Cortex of kidney (tissue), 1 donor: ENCODE measurements at places on chromosomes 7 and 10.

DNA sequence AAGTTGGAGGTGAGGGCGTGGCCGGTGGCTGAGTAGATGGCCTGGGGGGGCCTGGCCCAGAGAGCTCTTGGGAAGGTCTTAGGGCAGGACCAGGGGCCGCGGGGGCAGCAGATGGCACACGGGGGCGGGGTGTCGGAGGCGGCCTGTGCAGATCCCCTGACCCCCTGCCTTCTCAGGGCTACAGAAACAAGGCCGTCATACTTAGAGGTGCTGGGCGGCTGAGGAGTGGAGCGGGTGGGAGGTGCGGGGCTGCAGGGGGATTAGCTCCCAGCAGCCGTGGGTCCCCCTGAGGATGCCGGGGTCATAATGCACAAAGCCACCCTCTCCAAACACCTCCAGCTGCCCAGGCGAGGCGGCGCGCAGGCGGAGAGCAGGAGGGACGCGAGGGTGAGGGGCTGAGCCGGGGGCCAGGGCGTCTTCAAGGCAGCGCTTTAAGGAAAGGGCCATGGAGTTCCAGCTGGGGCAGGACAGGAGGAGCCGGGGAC, 40.4 kb upstream of the ZNF32 start:
- no peak for DNase-seq

GRCh38 chr7:64905547-64905946, 2.5 kb downstream of the ZNF273 start:
- no peak for DNase-seq

GRCh38 chr10:71789871-71790270, 16.6 kb upstream of the VSIR start:
- no peak for DNase-seq

GRCh38 chr7:41811941-41812340, 109.1 kb upstream of the INHBA start:
- DNase-seq = no peak

DNA sequence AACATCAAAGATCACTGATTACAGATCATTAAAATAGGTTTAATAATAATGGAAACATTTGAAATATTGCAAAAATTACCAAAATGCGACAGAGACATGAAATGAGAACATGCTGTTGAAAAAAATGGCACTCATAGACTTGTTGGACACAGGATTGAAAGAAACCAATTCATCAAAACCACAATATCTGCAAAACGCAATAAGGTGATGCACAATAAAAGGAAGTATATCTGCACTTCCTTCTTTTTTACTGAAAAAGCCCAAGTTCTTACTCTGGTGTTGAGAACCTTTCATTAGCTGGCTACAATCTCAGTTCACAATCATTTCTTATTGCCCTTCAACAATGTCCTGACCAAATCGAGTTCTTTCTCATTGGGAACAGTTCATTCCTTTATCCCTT, 28.7 kb downstream of the TMEM106B start:
- DNase-seq = no peak

DNA sequence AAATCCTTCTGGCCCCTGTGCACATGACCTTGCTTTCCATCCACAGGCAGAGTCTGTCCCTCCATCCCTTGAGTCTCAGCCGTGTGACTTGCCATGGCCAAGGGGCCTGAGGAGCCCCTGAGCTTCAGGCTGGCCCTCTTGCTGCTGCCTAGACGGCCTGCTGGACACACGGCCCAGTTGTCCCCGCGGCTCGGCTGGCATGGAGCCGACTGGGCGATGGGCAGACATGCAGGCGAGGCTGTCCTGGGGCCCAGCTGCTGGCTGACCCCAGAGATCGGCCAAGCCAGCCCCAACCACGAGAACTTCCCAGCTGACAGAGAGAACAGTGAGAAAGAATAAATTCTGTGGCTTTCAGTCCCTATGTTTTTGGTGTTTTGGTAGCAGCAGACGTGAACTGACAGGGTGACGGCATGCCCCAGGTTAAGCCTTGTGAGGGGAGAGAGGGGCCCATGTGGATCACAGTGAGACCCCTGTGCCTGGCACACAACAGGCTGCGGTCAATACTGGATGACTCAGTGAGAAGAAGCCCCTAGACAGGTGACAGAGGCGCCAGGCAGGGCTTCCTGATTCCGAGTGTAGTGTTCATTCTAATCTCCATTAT, 11.7 kb downstream of the PRKAG2 start:
- DNase-seq = no peak

GRCh38 chr7:96734343-96734742, 24.7 kb upstream of the SEM1 start:
- no peak for DNase-seq

DNA sequence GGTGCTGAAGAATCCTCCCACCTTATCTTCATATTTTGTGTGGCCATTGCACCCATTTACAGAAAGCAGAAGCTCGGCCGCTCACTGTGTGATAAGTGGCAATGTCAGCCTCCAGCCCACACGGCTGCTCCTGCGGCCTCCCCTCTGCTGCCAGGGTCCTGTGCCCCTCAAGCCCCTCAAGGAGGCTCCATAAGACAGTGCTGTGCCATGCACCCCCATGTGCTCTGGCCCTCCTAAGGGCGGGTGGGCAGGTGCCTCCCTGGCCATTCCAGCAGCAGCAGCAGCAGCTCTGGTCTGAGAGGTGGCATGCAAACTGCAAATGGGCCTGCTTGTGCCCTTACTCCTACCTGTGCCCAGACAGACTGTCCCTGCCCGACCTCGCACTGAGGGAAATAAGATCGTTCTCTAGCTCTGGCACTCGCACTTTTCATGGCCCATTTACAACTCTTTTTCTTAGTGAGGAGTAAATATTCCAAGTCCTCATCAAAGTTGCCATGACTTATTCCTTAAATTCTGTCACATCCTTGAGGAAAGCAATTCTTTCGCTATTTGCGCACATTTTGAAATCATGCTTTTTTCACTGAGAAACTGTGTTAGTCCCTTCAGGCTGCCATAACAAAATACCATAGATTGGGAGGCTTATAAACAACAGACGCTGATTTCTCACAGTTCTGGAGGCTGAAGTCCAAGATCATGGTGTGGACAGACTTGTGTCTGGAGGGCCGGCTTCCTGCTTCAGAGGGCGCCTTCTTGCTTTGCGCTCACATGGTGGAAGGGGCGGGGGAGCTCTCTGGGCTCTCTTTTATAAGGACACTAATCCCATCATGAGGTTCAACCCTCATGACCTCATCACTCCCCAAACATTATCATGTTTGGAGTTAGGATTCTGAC, 187.8 kb downstream of the COBL start:
- no peak for DNase-seq

DNA sequence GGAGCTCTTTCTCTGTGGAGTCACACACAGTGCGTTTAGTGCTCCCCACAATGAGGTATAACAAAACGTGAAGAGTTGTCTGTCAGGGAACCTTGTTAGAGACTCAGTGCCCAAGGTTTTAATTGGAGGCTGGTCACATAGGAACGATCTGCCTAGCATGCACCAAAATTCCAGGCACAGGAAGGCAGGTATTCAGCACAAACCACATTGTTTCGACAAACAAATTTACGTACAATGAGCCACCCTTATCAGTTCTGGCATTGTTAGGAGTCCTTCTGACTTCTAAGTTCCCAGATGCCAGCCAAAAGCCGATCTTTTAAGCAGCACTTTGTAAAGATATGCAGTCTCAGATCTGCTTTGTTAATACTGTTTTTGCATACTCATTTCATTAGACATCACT, 414.2 kb upstream of the MTPN start:
- DNase-seq = no peak

DNA sequence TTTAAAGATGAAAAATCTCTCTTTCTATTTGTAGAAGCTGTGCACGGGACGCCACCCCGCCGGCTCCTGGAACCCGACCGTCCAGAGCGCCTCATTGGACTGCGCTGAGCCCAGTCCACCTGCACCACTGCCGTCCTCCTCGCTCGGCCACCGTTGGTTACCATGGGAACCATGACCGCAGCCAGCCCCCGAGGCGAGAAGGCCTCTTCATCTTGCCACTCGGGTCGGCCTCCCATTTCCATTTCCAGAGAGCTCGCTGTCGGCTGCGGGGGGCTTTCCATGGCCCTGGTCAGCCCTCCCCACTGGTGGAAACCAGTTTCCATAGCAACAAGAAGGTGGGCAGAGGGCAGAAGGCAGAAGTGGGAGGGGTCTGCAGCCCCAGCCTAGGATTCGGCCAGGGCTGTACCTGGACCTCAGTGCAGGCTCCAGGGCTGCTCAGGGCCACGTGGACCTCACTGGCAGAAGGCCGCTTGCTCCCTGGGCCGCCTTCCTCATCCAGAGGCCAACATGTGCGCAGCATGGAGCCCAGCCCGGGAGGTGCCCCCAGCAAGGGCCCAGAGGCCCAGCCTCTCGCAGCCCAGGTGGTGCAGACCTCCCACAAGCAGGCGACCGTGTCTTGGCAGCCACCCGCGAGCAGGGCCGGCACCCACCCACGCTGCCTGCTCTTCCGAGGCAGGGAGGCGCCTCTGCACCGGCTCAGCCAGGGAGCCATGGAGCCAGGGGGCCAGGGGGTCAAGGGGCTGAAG, 283.5 kb upstream of the PPP2R2D start:
- DNase-seq = no peak

DNA sequence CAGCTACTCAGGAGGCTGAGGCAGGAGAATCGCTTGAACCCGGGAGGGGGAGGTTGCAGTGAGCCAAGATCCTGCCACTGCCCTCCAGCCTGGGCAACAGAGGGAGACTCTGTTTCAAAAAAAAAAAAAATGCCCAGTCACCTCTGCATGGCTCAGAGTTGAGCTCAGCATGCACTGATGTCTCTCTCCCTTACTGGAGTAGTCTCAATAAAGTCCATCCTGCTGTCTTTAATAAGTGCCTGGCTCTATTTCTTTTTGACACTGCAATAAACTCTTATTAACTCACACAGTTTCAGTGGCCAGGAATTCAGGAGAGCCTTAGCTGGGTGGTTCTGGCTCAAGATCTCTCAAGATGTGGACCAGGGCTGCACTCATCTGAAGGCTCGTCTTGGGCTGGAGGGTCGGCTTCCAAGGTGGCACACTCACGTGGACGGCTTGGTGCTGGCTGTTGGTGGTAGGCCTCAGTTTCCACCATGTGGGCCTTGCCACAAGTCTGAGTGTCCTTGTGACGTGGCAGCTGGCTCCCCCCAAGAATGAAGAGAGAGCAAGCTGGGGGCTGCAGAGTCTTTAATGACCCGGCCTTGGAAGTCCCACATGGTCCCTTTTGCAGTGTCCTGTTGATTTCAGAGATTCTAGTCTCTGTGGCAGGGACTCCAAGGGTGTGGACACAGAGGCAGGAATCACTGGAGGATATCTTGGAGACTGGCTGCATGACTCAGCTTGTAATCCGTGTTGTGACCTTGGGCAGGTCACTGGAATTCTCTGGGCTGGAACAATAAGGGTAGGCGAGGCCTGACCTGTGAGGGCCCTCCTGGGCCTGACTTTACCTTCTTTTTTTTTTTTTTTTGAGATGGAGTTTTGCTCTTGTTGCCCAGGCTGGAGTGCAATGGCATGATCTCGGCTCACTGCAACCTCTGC, 85.9 kb upstream of the KMT2C start:
- DNase-seq = no peak

DNA sequence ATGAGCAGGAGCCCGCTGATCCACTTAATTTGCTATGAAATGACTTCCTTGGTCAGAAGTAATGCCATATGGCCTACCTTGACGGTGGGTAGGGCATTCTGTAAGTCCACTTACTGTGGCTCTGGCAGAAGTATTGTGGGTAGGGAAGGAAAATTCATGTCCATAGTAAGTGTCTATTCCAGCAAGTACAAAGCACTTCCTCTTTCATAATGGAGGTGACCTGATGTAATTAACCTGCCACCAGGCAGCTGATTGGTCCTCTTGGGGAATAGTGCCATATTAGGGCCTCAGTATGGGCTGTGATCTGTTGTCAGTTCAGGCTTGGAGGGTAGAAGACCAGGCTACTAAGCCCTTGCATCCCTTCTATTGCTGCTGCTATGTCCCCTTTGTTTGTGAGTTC, 103.9 kb downstream of the SLC37A3 start:
- no peak for DNase-seq

DNA sequence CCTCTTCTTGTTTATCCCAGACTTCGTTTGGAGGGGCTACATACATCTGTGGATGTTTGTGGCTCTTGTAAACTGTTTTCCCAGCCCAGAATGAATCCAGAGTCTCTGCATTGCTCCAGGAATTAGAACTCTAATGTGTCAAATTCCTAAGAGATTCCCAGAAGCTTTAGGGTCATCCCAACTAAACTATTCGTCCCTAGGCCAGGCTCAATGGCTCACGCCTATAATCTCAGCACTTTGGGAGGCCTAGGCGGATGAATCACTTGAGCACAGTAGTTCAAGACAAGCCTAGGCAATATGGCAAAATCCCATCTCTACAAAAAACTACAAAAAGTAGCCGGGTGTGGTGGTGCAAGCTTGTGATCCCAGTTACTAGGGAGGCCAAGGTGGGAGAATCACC, 28.5 kb downstream of the ARHGAP19 start:
- DNase-seq = no peak

DNA sequence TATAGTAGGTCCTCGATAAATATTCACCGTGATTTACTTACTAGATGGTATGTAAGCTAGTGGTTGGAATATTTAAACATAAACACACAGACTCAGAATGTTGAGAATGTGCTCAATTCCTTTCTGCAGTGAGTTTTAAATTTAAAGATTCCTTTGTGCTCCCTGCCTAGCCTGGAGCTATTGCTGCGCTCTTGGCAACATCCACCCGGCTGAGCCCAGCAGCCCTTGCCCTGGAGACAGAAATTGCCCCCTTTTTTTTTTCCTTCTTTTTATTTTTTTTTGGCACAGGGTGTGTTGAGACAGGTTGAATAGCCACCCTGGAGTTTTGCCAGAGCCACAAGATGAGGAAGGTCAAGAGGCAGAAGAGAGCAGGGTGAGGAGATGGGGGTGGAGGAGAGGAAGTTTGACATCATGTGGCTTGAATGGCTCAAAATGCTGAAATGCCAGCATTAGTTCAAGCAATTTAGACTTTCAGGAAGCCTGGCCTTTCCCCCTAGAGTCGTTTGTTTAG, 180.8 kb downstream of the PRKCQ start:
- no peak for DNase-seq

GRCh38 chr10:78288663-78289062, 255.0 kb downstream of the RPS24 start:
- no peak for DNase-seq

DNA sequence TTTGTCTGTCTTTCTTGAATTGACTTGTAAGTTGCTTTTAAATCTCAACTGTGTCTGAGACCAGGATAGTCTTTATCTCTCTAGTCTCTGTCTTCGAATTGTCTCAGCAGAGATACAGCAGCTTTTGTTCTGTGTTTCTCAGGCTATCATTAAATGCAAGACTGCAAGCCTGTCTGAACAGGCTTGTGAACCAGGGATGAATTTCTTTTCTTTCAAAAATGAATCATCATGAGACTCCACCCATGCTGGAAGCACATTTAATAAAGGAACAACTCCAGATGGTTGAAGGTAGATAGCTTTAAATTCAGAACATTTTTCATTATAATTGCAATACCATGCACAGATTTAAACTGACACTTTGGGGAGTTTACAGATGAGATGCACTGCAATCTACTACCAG, 155.9 kb downstream of the SEC23IP start:
- DNase-seq = no peak

DNA sequence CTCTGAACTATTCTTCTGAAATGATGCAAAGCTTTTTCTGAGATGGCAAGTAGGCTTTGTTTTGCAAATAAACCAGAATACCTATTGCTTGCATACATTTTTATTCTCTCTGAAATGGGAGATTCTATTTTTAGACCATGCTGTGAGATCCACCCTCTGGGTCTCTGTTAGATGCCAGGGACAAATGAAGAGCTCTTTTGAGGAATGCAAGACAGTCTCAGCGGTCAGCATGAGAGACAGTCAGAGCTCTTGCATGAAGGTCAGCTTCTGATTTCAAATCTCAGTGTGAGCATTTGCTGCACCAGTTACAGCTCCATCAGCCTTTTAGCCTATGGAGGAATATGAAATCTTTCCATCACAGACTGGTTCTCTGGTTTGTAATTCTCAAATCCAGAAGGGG, 429.9 kb upstream of the KLF6 start:
- DNase-seq = no peak

GRCh38 chr7:16421333-16422102, at the start of gene CRPPA:
Gene CRPPA (minus strand): TSS chr7:16421538. CDS start chr7:16421322, 216 bp downstream.
- DNase-seq = no peak
